Activated CD4-positive, alpha-beta memory T cell treated with anti-CD3 and anti-CD28 coated beads for 36 hours (primary cell): ENCODE measurements at places on chromosomes 13 and 19. TPM values are rescaled to one million over a fixed set of nuclear protein-coding genes. Genes with fewer than 3 reads are reported as not detected.
A peak's percentile ranks its signal among the peaks of the same experiment; 100 is the strongest.

The AMER2 gene
- total RNA-seq, result not detected

DNA sequence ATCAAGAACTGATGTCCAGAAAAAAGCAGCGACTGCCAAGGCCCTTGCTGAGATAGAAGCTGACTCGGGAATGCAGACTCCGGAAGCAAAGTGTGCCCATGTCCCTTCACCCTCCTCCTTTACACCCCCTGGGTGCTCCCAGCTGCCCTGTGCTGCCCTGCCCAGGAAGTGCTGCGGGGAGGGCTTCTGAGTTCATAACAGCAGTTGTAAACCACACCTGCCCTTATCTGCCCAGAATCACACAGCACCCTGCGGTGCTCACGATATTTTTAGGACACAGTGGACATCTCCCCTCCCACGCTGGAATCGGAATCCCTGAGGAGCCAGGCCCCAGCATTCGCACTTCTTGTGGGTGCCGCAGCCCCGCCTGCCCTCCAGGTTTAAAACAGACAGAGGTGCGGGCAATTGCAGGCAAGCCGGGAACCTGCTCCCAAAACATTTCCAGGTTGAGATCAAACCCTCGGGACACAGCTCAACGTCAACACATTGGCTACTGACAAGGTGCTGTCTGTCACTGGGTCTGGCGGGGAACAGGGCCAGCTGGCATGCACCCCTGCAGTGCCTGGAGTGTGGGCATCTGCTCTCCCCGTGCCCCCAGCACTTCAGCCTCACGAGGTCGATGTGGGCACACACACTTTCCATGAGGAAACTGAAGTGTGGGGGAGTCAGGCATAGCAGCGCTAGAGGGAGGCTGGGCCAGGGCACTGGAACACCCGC lies 36.8 kb downstream of the RAB20 start:
- peak; percentile 25 for DNase-seq

The TUBGCP3 gene
- total RNA-seq, result 51.7 TPM

- DNase-seq, result no peak
Measured at GRCh38 chr13:109146912-109147647, 517.7 kb downstream of the MYO16 start.

- peak; percentile 55 for DNase-seq
Measured at GRCh38 chr19:28727480-28728159, 485.3 kb downstream of the UQCRFS1 start.

The C19orf85 gene
- not detected for total RNA-seq

The DAND5 gene
- total RNA-seq, result not detected

The CKAP2 gene
- 60.4 TPM for total RNA-seq

DNA sequence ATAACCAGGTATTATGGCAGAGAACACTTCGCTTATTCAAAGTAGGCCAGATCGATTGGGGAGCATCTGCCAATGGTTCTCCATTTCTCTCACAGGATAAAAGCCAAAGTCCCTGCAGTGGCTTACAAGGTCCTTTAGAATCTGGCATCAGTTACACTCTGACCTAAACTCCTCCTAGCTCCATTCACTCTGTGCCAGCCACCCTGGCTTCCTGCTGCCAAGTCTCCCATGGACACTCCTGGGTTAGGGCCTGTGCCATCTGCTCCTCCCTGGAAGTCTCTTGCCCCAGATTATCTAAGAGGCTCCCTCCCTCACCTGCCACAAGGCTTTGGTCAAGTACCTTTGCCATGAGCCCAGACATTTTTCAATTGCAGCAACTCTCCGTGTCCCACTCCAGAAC lies 649.2 kb downstream of the DACH1 start:
- DNase-seq, result no peak

- no peak for DNase-seq
Measured at GRCh38 chr13:70894258-70894657, 786.0 kb upstream of the KLHL1 start.

- DNase-seq, result no peak
Measured at GRCh38 chr19:48292798-48293197, 22.9 kb downstream of the ZNF114 start.

- no peak for DNase-seq
Measured at GRCh38 chr13:83248751-83249150, 633.5 kb downstream of the SLITRK1 start.

The KLK14 gene
- 0.76 TPM for total RNA-seq

DNA sequence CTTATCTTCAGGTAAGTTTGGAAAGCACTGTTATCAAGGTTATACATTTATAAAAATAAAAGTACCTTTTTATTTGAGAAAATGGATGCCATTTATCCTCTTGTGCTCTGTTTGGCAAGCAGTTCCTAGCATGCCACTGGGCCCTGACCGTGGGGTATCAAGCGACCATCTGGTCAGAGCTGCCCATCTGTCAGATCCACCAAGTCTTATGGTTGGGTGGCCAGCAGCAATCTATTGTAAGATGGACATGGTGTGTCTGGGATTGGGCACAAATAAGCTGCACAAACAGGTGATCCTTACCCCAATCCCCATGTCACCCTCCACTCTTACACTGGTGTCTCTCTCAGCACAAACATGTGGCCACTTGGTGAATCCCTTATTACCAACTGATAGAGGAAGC lies 178.5 kb downstream of the DLEU7 start:
- DNase-seq, result no peak

DNA sequence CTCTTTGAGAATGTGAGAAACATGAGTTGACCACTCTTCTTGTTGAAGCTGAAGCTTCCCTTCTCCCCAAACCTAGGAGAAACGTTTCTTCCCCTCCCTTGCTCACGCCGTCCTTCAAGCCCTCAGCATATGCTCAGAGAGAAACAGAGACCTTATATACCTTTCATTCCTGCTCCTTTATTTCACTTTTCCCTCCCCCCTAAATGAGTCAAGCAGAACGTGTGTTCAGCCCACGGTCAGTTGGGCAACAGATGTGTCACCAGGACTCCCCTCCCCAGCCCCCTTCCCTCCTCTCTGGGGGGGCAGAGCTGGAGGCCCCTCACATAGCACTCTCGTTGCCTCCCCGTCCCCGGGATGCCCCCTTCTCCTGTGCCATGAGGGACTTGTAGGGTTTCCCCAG lies 8.6 kb downstream of the OR7C2 start:
- DNase-seq, result no peak

- DNase-seq, result no peak
Measured at GRCh38 chr19:17834350-17835181, 13.2 kb downstream of the JAK3 start.

GRCh38 chr13:29136341-29136740 lies 316.2 kb downstream of the MTUS2 start:
- DNase-seq, result no peak

The ZNF575 gene
- total RNA-seq, result 3.7 TPM

DNA sequence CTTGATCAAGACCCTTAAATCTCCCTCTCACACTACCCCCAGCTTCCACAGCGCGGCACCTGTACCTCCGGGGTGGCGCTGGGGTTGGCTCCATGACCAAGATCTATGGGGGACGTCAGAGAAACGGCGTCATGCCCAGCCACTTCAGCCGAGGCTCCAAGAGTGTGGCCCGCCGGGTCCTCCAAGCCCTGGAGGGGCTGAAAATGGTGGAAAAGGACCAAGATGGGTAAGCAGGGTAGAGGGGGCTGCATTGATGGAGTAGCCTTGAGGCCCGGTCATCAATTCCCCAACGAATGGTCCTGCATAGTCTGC lies 8.1 kb upstream of the CD79A start:
- no peak for DNase-seq

The PROZ gene
- not detected for total RNA-seq
